ENCODE measurements at places on chromosomes 4 and X.

GRCh38 chr4:55358246-55358645 lies 12.2 kb downstream of the SRD5A3 start:
- DNase-seq, result no peak

- no peak for DNase-seq
These were observed 816 bp downstream of the NMU start for GRCh38 chr4:55635282-55635681.

GRCh38 chrX:44844204-44844603 lies 383 bp downstream of the DUSP21 start:
- DNase-seq, result no peak

- DNase-seq, result no peak
These were observed 14.6 kb upstream of the ZNF630 start for GRCh38 chrX:48086082-48086481.

- DNase-seq, result peak; percentile 14
These were observed 50.6 kb downstream of the LGI2 start for GRCh38 chr4:24980064-24980690.
